EL (cell line): ENCODE measurements at places on chromosomes 7 and 10.

GRCh38 chr10:79444199-79445119, 965 bp downstream of the ZCCHC24 start:
- peak; percentile 75 for DNase-seq

- DNase-seq: no peak
These were observed 50.4 kb downstream of the ARL4A start for GRCh38 chr7:12737836-12738235.

DNA sequence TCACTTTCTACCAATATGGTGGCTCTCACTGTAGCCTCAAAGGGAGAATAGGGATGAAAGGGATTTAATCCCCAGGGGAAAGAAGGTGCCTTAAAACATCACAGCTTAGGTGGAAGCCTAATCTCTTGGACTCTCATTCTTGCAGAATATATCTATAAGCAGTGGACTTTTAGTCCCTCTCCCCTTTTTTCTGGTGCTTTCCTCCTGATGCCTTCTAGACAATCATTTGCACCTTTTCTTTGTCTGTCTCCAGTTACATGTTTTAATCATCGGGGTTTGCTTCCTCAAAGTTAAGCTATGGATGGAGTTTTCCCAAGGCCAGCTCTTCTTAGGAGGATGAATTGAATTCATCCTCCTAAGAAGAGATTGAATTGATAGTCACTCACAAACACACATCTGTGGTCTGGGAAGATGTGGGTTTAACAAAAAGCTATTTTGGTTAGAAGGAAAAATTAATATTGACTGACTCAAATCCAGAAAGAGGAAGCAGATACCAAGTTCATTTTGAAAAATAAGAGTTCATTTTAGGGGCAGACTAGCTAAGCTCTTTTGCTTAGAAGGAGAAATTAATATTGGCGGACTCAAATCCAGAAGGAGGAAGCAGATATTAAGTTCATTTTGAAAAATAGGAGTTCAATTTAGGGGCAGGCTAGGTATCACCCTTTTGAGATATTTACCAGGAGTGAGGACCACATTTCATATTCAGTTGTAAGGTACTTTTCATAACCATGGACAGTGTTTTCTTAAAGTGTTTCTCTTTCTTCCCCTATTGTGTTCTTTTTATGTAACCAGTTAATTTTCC, 35.2 kb upstream of the PLEKHS1 start:
- DNase-seq: no peak

- no peak for DNase-seq
These were observed 73.0 kb downstream of the NEURL1 start for GRCh38 chr10:103566536-103566935.

- no peak for DNase-seq
These were observed 25.9 kb downstream of the LMOD2 start for GRCh38 chr7:123681561-123681960.

- DNase-seq: no peak
These were observed 208.4 kb downstream of the FANK1 start for GRCh38 chr10:126104767-126105166.

DNA sequence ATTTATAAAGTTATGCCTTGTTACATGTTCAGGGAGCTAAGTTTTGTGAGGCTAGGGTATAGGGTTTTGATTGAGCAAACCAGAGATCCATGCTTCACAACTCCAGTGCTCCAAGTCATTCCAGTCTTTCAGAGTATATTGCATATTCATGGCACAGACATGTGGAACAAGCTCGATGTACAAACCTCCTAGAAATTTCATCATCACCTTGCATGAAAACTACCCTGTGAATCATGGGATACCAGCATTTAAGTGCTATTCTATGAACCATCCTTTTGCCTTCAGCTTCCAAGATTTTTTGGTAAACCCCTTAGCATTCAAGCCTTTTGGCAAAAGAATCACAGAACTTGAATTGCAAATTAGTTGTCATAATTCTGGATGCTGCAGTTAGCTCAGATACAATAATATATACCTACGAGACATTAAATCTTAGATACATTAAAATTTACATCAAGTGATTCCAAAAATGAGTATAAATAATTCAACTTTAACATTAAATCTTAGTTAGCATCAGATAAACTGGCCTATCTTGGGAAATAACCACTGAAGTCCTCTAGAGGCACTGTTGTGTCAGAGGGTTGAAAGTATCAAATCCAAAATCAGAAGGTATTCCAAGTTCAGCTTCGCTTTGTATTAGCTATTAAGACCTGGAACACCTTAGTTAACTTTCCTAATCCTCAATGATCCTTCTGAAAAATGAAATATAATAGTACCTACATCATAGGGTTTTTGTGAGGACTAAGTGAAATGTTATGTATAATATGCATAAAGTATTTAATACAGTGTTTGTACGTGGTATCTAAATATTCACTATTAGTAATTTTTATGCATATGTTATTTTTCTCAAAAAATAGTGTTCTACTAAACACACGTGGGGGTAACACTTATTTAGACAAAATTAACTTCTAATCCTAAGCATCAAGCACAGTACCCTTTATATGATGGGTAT, 55.5 kb upstream of the CABCOCO1 start:
- no peak for DNase-seq
